ENCODE measurements at places on chromosomes 11 and 22. TPM values are rescaled to one million over a fixed set of nuclear protein-coding genes. Genes with fewer than 3 reads are reported as not detected.

- no peak for DNase-seq
Measured at GRCh38 chr11:40722179-40722795, 737.2 kb downstream of the LRRC4C start.

GRCh38 chr22:30079952-30080533, at the start of gene HORMAD2:
HORMAD2 (plus strand) TSS chr22:30080464; CDS start chr22:30093953, 13,489 bp downstream.
- no peak for DNase-seq

DNA sequence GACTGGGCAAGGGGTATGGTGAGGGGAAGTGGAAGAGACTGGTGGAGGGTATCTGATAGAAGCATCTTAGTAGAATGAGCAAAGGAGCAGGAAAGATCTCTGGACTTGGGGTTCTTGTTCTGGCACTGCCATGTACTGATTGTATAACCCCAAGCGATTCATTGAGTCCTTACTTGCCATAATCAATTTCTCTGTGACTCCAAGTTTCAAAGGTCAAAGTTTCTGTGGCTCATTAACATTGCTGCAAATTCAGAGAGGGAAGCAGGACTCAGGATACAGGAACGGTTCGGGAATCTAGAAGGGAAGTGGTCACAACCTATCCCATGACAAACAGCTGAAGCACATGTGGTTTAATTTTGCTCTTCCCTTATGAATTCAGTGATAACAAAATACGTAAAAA, 309 bp downstream of the OR51I2 start:
- no peak for DNase-seq

DNA sequence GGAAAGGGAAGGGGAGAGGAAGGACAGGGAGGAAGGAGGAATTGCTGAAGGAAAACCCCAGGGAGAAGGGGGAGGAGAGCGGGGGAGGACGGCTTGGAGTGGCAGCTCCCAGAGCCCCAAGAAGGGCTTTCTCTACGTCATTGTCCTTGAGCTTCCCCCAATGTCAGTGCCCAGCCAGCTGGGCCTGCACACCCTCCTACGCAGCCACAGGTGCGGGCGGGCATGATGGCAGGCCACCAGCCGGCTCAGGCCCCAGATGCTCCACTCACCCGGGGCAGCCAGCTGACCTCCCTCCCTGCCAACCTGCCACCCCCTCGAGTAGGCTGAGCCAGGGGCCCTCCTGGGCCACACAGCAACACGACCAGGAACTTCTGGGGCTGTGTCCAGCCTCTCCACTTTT, 11.2 kb downstream of the SYT7 start:
- no peak for DNase-seq

GRCh38 chr22:40426594-40427333, 56.4 kb downstream of the SGSM3 start:
- no peak for DNase-seq

- DNase-seq, result no peak
Measured at GRCh38 chr22:50245214-50246072, 620 bp upstream of the TUBGCP6 start.

- DNase-seq, result no peak
Measured at GRCh38 chr22:38783095-38783615, 10.8 kb downstream of the DNAL4 start.

DNA sequence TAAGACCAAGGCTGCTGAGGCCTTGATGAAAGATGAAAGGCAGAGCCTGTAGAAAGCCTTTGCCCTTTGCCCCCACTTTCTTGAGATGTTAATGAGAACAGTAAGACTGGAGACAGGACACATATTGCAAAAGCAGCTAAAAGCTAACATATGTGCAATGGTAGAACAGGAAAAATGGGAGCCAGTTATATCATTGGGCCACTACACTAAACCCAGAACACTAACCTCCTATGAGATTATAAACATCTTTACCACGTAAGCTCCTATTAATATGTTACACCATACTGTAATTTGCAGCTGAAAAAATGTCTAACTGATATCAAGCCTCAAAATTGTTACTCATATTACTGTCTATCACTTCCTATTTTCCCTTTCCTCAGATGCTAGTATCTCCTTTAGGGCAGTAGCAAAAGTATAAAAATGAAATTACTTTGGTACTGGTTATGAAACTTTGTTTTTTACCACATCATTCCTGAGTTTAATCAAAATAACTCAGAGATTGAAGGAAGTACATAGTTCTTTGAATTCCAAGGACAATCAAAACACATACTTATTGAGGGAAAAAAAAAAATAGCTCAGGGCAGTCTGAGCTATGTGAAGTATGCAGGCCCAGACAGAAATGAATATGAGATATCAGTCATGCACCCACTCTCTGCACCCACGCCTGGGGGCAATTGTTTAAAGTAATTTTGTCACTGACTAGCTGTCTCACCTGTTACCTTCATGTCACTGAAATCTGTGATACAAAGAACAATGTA, 9.1 kb downstream of the HPS5 start:
- DNase-seq, result peak; percentile 41

DNA sequence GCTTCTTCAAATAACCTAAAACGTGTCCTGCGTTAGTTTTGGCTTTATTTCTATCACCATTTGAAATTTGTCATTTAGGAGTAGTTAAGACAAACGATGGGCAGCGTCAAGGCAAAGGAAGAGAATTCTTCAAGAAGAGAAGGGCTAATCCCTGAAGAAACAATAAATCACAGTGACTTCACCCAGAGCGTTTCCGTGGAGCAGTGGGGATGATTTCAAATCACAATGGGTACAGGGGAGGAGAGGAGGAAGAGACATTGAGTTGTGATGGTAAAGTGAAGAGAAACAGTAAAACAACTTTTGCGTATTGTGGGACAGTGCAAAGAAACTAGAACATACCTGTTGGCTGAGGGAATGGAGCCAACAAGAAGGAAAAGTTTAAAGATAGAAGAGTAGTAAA, 9.7 kb downstream of the PDGFD start:
- DNase-seq, result no peak

- no peak for DNase-seq
Measured at GRCh38 chr11:10298342-10298741, 4.3 kb upstream of the SBF2 start.

DNA sequence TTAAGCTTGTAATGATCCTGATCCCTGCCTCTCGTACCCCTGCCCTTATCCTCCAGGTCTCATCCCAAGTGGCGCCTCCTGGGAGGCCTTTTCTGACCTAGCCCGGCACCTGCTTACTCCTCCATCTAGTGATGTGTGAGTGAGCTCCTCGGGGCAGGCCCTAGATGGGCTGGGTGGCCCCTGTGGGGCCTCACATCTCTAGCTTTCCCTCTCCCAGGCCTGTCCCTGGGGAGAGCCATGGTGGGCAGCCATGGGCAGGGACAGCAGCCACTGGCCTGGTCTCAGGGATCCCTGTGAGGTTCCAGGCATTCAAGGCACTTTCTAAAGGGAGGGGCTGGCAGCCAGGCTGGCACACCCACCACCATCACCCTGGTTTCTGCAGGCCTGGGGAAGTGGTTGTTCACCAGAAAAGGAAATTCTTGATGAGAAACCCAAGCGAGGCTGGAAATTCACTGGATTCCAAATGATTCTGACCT, 27.9 kb downstream of the GNAZ start:
- no peak for DNase-seq

GRCh38 chr11:1192741-1193325, 30.0 kb upstream of the MUC5B start:
- no peak for DNase-seq

GRCh38 chr22:39431821-39432251, 25.0 kb upstream of the MGAT3 start:
- no peak for DNase-seq

DNA sequence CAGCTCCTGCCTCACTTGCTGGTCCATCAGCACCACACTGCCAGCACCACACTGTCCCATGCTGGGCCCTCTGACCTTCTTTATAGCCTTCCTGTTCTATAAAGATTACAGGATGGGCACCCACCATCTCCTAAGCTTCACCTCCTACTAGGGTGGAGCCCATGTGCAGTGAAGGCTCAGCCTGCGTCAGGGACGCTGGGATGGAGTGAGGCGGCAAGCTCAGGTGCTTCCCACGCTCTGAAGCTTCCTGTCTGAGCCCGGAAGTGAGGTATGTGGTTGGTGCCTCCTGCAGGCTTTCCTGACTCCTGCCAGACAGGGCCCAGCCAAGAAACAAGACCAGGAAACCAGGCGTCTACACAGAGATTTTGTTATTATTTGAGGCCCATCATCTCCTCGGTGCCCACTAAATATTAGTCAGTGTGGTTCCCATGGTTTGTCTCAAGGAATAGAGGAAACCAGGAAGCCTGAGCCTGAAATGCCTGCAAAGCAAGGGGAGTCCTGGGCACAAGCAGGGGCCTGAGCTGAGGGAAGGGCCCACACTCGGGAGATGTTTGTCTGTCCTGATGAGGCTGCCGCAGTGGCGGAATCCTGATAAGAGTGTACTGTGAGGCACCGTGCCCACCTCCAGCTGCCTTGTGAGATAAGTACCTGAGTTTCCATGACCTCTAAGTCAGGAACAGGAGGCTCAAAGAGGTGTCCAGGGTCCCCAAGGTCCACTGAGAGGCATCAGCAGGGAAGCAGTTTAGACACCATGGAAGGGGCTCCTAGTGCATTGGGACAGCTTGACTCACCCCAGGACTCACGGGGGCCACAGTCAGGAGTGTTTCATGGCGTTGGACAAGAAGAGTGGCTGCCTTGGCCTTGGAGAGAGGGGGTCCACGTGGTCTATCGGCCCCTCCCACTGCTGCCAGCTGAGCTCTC, 22.0 kb downstream of the RSPH14 start:
- no peak for DNase-seq

GRCh38 chr22:36445158-36445668, 36.2 kb downstream of the TXN2 start:
- DNase-seq, result no peak

DNA sequence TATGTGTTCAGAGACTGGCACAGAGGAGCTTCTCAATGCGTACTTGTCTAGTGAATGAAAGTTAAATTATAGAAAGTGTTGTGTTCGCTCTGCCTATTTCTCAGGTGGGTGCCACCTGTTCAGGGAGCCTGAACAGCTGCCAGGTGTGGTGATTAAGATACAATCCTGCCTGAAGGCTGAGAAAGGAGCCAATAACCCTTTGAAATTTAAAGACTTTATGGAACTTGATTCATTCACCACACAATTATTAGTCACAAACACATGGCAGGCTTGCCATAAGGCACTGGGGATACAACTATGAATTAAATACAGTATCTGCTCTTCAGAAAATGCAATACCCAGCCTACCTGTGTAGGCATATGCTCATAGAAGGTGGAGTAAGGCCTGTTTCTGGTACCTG, 92.9 kb upstream of the AMOTL1 start:
- DNase-seq, result no peak

DNA sequence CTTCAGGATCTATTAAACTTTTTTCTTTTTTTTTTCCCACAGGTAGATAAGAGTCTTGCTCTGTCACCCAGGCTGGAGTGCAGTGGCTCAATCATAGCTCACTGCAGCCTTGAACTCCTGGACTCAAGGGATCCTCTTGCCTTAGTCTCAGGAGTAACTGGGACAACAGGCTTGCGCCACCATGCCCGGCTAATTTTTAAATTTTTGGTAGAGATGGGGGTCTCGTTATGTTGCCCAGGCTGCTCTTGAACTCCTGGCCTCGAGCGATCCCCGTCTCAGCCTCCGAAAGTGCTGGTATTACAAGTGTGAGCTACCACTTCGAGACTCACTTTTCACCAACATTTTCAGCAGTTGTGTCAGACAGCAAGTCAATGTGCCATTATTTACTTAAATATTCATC, 962 bp downstream of the SIRT3 start:
- no peak for DNase-seq

PNPLA3 gene
- total RNA-seq, result 9.5 TPM

TRAPPC4 gene
- total RNA-seq, result 42.0 TPM

ACTN3 gene
- total RNA-seq, result not detected

AQP11 gene
- total RNA-seq, result 1.2 TPM

MS4A15 gene
- total RNA-seq, result not detected

APOBEC3G gene
- total RNA-seq, result 16.1 TPM

DEUP1 gene
- not detected for total RNA-seq

NLRX1 gene
- total RNA-seq, result 6.7 TPM

SCN3B gene
- total RNA-seq, result 0.10 TPM
